ENCODE measurements at places on chromosomes 2 and 18.

DNA sequence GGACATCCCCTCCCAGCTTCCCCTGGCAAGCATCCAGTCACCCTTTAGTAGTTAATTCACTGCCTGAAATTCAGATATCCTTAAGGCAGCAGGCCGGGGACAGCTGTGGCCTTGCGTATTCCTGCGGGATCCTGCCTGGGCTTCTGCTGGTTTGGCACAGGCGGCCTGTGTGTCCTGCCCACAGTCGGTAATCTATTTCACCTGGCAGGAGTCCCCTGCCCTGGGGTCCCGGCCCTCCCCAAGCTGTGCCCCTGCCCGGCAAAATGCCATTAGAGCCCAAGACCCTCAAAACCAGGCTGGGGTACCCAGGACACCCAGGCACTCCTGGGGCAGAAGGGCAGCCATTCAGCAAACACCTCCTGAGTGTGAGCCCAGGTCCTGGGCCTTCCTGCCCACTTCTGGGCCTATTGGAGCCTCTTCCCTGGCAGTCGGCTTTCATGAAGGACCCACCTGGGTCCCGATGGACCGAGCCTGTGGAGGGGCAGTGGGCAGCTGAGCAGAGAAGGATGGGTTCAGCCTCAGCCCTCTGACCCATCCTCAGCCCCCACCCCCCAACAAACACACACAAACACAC lies 11.6 kb downstream of the CROCC2 start:
- DNase-seq: no peak

DNA sequence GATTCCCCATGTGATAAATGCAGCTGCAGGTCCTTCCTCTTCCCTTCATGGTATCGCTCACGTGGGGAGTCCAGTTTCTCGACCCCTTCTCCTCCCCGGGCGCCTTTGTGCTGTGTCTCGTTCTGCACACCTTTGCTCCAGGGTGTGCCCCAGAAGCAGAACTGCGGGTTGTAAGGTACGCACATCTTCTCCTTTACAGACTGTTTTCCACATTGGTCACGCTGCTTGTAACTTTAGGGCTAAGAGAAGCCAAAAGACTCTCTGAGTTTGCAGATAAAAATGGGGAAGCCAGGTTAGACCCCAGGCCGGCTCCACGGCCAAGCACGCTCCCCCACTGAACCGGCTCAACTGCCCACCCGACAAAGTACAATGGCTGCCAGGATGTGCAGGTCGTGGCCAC lies 45.9 kb upstream of the TFCP2L1 start:
- DNase-seq: no peak

GRCh38 chr2:190052307-190052706 lies 10.2 kb downstream of the MSTN start:
- no peak for DNase-seq

- DNase-seq: no peak
Observed at GRCh38 chr2:197011801-197012641, 85.5 kb upstream of the PGAP1 start.

- no peak for DNase-seq
Observed at GRCh38 chr2:240628507-240628807, 3.2 kb downstream of the GPR35 start.

- no peak for DNase-seq
Observed at GRCh38 chr2:156590085-156590739, 154.0 kb downstream of the GPD2 start.

GRCh38 chr2:106948540-106948939 lies 62.6 kb upstream of the ST6GAL2 start:
- DNase-seq: no peak

GRCh38 chr2:55718165-55719008 lies 24.7 kb upstream of the PNPT1 start:
- DNase-seq: peak; percentile 17

DNA sequence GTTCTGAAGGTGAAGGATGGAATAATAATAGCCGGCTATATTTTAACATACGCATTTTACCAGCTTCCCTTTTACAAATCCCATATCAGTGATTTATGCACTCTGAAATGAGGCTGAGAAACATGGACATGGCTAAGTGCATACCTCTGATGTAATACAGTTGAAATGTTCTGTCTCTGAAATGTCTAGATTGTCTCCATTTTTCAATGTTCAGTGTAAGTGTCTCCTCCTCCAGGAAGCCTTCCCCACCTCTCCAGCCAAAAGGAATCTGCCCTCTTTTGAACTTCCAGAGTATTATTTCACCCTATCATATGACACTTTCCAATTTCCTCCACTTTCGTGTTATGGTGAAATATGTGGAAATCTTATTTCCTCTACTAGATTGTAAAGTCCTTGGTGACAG lies 29.5 kb upstream of the ME2 start:
- DNase-seq: no peak

DNA sequence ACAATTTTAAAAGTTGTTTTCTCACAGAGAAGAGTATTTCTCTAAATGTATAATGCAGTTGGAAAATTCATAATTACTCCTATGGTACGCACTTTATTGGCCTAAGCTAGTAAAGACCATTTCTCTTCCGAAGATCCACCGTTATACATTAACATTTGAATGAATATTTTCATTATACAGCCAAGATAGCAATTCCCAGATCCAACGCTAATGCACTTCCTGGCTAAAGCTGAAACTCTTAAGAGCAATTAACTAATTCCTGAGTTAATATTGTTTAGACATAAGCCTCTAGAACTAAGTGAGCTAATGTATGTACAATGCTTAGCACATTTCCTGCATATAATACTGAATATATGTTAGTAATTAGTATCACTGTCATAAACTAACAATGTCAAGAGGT lies 56.2 kb downstream of the PDK1 start:
- DNase-seq: no peak

GRCh38 chr2:230891509-230891908 lies 26.8 kb downstream of the ITM2C start:
- no peak for DNase-seq

DNA sequence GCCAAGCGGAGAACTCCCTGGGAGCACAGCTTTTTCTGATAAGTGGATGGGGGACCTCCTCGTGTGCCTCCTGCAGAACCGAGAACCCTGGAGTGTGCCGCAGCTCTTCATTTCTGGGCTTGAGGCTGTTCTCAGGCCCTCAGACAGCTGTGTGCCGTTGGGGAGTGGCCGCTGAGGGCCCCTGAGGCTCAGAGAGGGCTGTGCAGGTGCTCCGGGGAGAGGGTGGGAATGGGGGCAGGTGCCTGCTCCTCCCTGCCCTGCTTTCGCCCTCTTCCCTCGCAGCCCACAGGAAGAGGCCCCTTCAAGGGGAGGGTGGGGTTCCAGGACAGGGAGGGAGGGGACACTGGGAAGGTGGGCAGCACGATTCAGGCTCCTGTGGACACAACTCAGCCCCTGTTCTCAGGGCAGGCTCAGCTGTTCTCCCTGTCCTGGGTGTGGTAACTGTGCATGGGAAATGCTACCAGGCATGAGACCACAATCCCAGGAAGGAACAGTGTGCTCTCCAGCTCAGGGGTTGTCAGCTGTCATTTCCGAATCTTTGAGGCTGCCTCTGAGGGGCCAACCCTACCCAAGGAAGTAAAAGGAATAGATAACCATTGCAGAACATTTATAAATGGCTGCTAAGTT lies 11.3 kb downstream of the LCT start:
- no peak for DNase-seq

GRCh38 chr2:207558079-207558491 lies 28.3 kb downstream of the CREB1 start:
- peak; percentile 72 for DNase-seq

DNA sequence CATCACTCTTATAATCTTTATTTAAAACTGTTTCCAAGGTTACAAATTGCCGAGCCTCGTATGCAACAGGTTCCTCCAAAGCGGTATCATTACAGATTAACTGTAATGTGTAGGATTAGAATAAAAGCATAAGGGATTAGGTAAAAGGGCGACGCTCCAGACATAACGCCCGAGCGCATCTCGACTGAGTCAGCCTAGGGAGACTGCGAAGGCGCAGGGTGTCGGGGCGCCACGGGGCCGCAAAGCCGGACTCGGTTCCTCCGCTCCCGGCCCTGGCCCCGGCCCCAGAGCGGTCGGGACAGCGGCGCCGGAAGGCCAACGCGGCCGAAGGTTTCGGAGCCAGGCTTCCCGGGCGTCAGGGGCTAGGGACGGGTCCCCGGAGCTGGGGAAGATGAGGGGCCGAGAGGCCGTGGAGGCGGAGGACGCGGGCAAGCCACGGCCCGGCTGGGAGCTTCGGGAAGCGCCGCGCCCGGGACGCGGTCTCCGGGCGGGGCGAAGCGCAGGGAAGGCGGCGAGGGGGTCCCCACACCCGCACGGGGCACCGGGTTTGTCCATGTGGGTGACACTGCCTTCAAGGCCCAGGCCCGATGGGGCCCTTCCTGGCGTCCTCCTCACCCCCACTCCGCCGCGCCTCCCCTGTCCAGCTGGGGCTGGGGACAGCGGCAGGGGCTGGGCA lies 12.9 kb upstream of the SIX3 start:
- no peak for DNase-seq

GRCh38 chr2:197908156-197908555 lies 103.8 kb downstream of the PLCL1 start:
- no peak for DNase-seq

DNA sequence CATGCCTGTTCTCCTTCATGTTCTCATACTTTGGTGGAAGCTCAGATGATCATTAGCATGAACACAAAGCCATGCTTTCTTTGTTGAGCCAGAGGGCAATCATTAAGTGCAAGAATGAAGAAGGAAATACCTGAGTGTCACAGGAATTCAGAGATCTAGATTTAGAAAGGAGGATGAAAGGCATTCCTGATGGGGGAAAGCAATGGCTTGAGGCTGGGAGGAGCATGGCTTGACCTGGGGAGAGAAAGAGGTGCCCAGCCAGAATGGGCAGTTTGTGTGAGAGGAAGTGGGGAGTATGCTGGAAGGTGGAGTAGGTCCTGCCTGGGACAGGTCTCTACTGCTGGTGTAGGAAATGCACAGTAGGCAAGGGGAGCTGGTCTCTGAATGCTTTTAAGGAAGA lies 35.1 kb downstream of the SLC4A3 start:
- no peak for DNase-seq

- DNase-seq: no peak
Observed at GRCh38 chr2:121018136-121019061, 266.6 kb downstream of the TFCP2L1 start.

DNA sequence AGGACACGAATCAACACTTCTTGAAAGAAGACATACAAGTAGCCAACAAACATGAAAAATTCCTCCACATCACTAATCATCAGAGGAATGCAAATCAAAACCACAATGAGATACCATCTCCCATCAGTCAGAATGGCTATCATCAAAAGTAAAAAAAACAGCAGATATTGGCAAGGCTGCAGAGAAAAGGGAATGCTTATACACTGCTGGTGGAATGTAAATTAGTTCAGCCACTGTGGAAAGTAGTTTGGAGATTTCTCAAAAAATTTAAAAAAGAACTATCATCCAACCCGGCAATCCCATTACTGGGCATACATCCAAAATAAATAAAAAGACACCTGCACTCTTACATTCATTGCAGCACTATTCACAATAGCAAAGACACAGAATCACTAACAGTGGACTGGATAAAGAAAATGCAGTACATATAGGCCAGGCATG lies 78.7 kb downstream of the GRB14 start:
- DNase-seq: peak; percentile 24

DNA sequence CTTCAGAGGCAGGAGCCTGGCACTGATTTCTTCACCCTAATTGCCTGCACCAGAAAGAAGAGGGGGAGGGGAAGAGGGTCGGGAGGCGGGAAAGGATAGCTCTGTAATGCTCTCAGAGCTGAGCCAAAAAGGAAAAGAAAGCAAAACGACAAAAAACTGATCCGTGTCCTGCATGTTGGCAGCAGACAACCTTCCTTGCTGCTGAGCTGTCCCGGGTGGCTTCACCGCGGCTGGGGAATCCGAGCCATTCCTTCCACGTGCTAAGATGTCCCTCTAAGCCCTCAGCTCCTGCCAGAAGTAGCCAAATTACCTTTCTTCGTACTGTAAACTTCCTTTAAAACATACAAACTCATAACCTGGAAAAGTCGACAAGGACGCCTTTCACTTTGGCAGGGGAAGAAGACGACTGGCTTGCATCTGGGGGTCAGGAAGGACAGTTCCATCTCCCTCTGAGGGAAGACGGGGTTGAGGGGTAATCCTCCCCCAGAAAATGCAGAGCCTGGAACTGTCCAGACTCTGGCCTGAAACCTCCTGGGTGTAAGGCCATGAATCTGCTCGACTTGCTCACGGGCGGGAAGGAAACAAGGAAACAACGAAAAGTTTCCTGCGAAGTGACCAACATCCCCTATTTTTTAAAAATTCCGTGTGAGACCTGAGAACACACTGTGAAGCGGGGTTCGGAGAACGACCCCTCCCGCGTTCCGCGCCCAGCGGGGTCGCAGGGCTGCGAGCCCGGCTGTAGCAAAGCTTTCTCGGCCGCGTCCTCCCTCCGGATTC lies 7.7 kb downstream of the OTX1 start:
- DNase-seq: no peak
